ENCODE measurements at places on chromosomes 4 and X.

GRCh38 chr4:184420881-184421416, 53.4 kb downstream of the IRF2 start:
- no peak for DNase-seq

GRCh38 chr4:125498981-125499380, 184.2 kb downstream of the FAT4 start:
- no peak for DNase-seq

GRCh38 chrX:119871245-119871598, 311 bp downstream of the RNF113A start:
- DNase-seq = no peak

- no peak for DNase-seq
Measured at GRCh38 chr4:16844816-16845586, 53.4 kb downstream of the LDB2 start.

DNA sequence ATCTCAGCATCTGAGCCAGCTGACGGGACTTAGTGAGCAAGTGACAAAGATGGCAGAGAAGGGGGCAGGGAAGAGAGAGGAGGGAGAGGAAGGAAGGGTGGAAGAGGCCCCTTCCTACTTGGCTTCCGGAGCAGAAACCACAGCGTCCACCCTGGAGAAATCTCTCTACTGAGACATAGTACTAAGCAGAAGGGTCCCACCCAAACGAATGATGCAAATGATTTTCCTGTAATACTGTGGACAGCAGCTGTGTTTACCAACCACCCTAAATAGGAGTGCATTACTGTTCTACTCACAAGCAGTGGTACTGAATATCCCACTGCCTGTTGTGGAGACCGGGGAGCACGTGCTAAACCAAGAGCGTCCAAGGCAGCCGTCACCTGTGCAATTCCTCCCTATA, 29.4 kb downstream of the DTHD1 start:
- DNase-seq = no peak

- DNase-seq = no peak
Measured at GRCh38 chr4:143642611-143643010, 57.9 kb downstream of the FREM3 start.

GRCh38 chr4:184275766-184276165, 58.1 kb upstream of the ENPP6 start:
- no peak for DNase-seq

DNA sequence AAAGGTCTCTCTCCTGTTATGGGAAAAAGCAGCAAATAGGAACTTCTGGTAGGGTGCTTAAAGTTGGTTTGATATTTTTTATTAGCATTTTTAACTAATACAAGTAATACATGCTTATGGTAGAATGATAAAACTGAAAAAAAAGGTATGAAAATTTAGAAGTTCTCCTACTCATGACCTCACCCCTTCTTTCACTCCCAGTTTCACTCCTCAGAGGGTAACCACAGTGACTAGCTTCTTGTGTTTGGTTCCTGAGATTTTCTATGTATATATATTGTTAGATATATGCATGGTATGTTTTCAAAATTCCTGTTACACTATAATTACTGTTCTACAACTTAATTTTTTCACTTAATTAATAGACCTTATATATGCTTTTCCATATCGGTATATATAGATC, 66.5 kb downstream of the AR start:
- DNase-seq = no peak

GRCh38 chrX:136714626-136715599, 65.8 kb downstream of the ARHGEF6 start:
- DNase-seq = no peak

DNA sequence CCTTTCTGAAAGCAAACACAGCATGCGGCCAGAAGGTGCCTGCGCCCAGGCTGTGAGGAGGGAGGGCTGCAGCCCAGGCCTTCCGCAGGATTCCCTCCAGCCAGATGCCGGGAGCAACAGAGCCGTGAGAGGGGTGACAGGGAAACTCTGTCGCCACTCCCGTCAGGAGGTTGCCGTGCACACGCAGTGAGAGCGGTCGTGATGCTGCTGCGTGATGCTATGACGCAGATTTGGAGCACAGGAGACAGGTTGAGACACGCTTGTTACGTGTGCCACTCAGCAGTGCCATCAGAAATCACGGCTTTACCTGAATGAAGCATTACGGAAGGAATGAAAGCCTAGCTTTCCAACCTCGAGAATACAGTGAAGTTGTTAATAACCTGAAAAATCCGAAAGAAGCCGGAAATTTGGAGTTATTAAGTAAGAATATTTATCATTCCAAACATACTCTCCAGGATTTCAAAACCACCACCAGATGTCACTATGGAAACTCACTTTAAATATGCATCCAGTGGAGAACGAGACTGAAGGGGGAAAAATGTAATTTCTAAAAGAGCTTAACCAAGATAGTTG, 54.4 kb downstream of the FAT1 start:
- DNase-seq = no peak

GRCh38 chr4:98470831-98471230, 187.6 kb downstream of the TSPAN5 start:
- no peak for DNase-seq

DNA sequence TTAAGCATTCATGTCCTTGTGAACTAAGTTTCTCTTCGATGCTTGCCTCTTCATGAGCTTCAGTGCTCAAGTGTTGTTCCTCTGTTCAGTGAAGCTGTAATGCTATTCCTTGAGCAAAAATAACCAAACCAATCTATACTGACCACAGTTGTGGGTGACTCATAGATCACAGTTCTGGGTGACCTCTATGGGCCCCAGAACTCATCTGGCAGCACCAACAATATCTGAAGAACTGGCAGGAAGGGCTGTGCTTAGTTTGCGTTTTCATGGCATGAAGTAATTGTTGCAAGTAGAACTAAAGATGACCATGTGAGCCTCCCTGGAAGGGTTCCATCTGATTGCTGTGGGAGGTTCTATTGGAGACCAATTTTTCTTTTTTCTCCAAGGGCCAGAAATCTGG, 106.2 kb downstream of the CCNG2 start:
- DNase-seq = no peak

DNA sequence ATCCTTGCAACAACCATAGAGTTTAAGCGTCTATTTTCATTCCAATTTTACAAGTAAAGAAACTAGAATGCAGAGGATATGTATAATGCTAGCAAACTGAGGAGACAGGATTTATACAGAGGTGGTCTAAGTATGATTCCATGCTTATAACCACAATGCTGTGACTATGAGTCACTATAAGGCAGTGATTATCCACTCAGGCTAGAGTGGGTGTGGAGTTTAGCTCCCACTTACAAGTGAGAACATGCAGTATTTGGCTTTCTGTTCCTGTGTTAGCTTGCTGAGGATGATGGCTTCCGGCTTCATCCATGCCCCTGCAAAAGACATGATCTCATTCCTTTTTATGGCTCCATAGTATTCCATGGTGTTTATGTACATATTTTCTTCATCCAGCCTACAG, 41.6 kb upstream of the EDA2R start:
- DNase-seq = no peak

DNA sequence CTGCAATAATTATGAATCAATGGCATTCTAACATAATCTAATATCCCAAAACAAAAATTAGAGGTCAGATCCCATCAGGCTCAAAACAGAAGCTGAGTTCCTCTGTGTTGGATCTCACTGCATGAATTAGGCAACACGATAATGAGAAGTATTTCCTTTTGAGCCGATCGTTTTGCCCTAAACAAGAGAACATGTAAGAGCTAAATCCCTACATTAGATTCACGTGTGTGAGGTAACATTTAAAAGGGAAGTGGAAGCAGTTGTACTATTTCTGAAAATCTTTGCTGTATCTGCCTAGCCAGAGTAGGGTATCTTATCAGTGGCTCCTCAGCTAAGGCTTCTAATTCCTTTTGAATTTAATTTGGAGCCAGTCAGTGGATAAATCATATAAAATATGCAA, 115.6 kb downstream of the C4orf51 start:
- DNase-seq = no peak

GRCh38 chrX:123835661-123836371, 24.0 kb upstream of the XIAP start:
- DNase-seq = peak; percentile 40

DNA sequence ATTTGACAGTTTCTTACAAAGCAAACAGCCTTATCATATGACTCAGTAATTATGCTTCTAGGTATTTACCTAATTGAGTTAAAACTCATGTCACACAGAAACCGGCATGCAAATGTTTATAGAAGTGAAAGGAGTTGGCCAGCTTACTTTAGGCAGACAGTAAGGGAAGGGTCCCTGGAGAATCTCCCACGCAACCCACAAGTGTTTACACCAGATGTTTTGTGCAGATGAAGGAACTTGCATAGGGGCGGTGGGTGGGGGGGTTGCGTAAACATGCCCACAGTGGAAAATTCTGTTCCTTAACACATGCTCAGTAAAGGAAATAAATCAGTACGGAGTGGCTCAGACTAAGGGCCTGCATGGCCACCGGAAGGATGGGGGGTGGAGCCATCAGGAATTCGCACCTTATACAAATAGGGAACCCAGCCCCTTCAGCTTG, 330.5 kb upstream of the AADAT start:
- DNase-seq = no peak

- DNase-seq = no peak
Measured at GRCh38 chr4:74499986-74500781, 55.2 kb downstream of the AREG start.

DNA sequence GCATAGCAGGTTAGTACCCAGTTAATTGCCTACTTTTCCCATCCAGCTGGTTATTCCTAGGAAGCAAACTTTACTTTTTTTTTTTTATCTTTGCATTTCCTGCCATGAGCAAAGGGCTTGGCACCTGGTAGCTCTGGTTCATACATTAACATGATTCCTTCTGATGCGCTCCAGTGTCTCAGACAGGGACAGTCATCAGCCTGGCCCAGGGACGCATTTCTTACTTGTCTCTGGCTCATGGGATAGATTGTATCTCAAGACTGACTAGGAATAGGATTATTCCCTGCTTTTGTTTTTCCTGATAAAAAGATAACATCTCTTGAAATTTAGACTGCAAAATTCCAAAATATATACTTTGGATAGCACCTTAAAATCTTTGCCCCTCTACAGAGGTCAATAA, 571.5 kb upstream of the TENM3 start:
- DNase-seq = no peak

DNA sequence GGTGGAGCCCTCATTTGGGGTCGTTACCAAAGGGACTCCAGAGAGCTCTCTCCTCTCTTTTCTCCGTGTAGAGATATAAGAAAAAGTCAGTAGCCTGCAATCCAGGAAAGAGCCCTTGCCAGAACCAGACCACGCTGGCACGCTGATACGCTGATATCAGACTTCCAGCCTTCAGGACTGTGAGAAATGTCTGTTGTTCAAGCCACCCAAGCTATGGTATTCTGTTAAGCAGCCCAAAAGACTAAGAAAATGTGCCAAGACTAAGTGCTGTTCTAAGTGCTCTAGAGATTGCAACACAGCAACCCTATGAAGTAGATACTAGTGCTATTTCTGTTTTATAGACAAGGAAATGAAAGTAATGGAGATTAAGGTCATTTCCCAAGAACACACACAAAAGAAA, 205.7 kb downstream of the CAMK2D start:
- no peak for DNase-seq

- no peak for DNase-seq
Measured at GRCh38 chrX:120244395-120244734, 6.2 kb upstream of the ZBTB33 start.

GRCh38 chrX:83469551-83469950, 38.5 kb upstream of the POU3F4 start:
- DNase-seq = peak; percentile 2

DNA sequence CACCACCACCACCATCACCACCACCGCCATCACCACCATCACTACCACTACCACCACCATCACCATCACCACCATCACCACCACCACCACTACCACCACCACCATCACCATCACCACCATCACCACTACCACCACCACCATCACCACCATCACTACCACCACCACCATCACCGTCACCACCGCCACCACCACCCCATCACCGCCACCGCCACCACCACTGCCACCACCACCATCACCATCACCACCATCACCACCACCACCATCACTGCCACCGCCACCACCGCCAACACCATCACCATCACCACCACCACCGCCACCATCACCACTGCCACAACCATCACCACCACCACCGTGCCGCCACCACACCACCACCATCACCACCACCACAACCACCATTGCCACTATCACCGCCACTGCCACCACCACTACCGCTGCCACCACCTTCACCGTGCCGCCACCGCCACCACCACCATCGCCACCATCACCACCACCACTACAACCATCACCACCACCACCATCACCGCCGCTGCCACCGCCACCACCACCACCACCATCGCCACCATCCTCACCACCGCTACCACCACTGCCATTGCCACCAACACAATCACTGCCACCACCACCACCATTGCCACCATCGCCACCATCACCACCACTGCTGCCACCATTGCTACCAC, 1511.3 kb upstream of the AGA start:
- DNase-seq = no peak

- no peak for DNase-seq
Measured at GRCh38 chr4:86831262-86832130, 17.7 kb downstream of the SLC10A6 start.

Measured in stimulated activated CD4-positive, alpha-beta T cell treated with anti-CD3 and anti-CD28 coated beads, Interleukin-2, amount 100 ng/mL, for 24 hours (primary cell).